Activated CD8-positive, alpha-beta memory T cell treated with anti-CD3 and anti-CD28 coated beads, Interleukin-2, amount 50 U/mL, for 48 hours (primary cell): ENCODE measurements at places on chromosomes 11 and 22.

- DNase-seq: no peak
These were observed at the start of gene SYT12 for GRCh38 chr11:67022961-67023956. Gene SYT12, plus strand, starts transcription at chr11:67023134. Its CDS starts 7,011 bp downstream, at chr11:67030145.

DNA sequence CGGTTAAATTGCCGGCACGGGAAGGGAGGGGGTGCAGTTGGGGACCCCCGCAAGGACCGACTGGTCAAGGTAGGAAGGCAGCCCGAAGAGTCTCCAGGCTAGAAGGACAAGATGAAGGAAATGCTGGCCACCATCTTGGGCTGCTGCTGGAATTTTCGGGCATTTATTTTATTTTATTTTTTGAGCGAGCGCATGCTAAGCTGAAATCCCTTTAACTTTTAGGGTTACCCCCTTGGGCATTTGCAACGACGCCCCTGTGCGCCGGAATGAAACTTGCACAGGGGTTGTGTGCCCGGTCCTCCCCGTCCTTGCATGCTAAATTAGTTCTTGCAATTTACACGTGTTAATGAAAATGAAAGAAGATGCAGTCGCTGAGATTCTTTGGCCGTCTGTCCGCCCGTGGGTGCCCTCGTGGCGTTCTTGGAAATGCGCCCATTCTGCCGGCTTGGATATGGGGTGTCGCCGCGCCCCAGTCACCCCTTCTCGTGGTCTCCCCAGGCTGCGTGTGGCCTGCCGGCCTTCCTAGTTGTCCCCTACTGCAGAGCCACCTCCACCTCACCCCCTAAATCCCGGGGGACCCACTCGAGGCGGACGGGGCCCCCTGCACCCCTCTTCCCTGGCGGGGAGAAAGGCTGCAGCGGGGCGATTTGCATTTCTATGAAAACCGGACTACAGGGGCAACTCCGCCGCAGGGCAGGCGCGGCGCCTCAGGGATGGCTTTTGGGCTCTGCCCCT lies 529 bp upstream of the CCND1 start:
- peak; percentile 58 for DNase-seq

DNA sequence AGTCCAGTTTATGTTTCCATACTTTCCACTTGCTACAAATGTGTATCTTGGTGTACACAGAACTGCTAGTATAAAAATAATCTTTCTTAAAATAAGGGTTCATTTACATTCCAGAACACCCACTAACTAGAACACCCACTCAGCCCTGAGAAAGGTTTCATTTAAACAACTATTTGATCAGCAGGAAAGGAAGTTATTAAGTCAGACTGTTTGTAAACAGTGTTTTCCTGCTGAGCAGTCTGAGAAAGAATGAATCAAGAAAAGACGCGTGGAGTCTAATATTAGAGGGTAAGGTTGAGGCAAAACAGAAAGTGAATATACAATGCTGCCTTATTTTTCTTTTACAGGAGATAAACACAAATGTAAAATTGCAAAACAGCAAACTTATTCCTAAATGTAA lies 32.7 kb downstream of the NARS2 start:
- no peak for DNase-seq

DNA sequence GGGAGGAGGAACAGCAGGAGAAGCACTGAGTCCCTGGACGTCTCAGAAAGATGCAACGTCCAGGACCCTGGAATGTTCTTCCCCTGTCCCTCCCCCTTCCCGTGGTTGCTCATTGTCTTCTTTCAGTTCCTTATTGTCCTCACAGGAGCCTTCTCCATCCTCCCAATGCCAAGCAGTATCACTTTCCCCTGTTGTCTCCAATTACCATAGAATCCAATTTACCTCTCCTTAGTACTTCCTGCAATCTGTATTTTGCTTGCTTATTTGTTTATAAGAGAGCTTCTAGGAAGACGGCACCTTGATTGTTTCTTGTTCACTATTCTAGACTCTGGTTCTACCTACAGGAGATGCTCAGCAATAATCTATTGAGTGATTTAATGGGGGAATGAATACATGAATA lies 1273.7 kb downstream of the LRRC4C start:
- DNase-seq: no peak

DNA sequence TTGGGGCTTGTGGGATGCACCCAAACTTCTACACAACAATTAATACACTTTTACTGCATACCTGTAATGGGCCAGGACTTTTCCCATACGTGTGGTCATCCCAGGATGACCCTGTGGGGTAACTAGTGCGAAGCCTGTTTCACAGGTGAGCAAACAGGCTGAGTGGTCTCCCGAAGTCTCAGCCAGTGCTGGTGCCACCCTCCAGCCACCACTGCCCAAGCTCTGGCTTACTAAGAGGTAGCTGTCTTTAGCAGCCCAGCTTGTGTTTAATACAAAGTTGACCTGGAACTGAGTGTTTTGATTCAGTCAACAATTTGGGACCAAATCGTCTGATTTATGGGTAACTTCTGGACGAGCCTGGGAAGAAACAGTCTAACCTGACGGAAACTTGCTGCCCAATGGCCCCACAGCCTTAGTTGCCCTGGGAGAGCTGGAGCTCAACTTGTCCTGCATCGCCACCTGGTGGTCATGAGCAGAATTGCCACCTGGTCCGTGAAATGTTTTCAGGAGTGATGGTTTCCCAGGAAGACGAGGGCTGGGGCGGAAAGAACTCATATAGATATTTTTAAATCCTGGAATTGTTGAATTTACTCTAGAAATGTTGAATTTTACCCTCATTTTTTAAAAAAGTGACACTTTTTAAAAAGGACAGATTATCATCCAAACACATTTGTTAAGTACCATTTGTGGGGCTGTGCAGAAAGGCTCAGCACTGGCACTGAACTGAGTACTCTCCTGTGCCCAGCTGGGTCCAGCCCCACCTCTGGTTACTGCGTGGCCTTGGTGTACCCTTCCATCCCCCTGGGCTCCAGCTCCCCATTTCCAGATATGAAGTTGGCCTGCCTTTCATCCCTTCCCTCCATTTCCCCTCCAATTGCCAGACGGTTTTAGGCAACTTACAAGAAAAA lies 95.5 kb upstream of the PARVA start:
- DNase-seq: peak; percentile 91

DNA sequence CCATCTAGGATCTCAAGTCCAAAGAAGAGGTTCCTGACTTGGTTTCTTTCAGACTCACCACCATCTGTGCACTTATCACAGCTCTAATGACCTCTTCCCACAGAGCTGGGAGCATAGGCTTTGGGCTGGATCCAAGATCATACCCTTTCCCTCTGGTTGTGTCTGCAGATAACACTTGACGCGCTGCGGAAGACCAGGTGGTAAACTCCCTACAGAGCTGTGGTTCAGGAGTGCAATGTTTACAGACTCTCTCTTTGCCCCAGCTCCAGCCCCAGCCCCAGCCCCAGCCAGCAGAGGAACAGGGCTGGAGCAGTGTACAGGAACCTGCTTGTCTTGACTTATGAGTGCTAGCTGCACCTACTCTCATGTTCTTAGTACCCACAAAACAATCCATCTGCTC lies 274.4 kb upstream of the SYN3 start:
- DNase-seq: no peak

DNA sequence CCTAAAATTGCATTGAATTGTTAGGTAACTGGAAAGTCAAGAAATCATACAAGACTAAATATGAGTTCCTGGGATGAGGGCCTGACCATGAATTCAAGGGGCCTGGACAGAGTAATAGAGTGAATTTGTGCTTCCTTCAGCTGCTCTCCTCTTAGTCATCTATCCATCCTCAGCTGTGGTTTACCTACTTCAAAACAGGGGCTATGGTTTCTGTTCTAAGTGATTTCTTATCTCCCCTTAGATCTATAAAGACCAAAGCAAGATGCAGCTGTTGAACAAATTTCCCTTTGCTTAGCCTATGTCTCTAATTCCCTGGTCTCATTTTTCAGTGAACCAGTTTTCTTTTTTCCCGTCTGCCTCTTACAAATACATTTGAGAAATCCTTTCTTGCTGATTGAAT lies 428.5 kb downstream of the FAM181B start:
- no peak for DNase-seq

- no peak for DNase-seq
These were observed 72.3 kb downstream of the ETS1 start for GRCh38 chr11:128515086-128515485.

DNA sequence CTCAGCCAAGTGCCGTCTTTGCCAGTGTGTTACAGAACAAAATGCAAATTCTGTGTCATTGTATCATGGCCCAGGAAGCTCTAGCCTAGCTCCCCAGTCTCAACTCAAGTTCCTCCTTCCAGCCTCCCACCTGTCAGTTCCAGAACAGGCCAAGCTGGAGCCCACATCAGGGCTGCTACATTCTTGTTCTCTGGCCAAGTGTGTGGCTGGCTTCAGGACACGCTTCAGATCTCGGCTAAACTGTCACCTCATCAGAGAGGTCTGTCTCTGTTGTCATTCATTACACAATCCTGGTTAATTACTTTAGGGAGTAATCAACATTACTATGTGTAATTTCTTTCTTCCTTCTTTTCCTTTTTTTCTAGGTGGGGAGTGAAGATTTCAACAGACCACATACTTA lies 347.0 kb upstream of the SYN3 start:
- no peak for DNase-seq

GRCh38 chr11:120137187-120137610 lies 714 bp downstream of the TRIM29 start:
- peak; percentile 17 for DNase-seq

DNA sequence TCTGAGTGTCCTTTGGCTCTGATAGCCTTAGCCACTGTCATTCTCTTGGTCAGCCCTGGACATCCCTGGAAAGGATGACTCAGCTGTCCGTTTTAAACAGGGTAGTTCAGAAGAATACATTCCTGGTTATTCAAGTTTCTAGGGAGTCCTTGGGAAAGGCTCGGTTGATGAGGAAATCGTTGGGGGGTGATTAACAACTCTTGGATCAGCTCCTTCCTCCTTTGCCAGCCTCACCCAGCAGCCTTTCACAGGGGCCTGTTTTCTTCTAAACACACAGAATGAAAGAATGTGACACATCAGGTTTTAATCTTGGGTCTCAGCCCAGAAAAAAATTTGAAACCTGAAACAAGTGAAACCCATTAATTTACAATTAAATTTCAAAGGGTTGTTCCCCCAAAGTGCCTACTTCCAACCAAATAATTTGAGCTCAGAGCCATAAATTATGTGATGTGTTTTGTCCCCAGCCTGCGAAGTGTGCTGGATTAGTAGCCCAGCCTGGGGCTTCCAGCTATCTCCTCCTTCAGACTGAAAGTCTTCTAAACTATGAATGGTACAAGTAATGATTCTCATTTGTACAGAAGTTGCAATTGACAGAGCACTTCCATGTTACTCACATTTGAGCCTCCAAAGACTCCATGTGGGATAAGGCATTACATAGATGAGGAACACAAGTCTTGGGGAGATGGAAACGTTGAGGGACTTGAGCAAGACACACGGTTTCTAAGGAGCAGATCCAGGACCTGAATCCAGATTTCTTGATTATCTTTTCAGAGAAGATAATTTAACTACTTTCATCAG lies 19.3 kb upstream of the MRGPRX2 start:
- DNase-seq: no peak

DNA sequence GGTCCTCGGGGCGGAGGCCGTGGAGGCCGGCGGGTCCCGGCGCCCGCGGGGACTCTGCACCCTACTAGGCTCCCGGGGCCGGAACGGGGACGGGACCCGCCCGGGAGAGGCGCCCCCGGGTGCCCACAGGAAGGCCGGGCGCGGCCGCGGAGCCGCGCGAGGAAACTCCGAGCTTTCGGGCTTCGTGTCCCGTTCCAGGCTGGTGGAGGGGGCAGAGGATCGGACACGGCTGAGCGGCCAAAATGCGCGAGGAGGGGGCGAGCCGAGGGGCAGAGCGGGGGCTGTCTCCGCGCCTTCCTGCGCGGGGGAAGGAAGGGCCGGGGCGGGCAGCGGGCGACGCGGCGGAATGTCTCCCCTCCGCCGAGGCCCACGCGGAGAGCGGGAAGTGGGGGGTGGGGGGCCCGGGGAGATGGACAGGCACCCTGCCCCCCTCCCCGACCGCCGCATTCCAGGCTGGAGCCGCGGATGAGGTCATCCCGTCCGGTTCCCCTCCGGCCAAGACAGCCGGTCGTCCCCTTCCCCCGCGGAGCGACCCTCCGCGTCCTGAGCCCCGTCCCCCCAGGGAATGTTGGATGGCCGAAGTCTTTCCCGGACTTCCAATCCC lies 430 bp downstream of the CDC42EP1 start:
- DNase-seq: no peak

DNA sequence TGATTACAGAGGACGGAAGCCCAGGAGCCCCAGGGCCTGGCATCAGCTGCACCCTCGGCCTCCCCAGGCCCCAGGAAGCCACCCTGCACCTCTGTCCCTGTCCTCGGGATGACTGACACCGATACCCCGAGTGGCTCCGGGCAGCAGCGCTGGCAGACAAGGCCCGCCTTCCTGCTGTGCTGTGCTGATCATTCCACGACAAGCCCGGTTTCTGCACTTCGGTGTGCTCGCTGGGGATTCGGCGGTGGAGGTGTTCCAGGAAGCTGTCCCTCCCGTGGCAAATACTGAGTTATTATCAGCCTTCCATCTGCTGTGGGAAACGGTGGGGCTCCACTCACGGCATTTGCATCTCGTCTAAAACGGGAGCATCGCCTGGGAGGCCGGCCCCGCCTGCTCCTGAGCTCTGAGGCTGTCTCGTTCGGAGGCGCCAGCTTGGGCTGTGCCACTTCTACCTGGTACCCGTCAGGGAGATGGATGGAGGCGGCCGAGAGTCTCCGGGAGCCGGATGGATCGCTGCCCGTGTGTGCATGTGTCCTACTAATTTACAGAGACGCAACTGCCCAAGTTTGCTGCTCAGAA lies 506.1 kb downstream of the BRD1 start:
- peak; percentile 33 for DNase-seq

DNA sequence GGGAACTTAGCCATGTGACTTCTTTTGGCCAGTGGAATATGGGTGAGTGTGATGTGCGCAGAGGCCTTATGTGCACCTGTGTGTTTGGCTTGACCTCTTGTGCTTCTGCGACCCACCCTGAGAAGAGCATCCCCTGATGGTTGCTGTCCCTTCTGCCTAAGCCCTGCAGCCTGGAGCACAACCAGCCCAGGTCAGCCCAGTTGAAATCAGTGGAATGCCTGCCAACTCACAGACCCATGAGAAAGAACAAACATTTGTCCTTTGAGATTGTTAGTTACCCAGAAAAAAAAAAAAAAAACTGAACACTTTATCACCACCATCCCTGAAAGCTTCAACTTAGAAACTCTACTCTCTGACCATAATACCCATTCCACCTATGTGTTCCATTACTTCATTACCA lies 38.5 kb downstream of the PAMR1 start:
- DNase-seq: no peak

DNA sequence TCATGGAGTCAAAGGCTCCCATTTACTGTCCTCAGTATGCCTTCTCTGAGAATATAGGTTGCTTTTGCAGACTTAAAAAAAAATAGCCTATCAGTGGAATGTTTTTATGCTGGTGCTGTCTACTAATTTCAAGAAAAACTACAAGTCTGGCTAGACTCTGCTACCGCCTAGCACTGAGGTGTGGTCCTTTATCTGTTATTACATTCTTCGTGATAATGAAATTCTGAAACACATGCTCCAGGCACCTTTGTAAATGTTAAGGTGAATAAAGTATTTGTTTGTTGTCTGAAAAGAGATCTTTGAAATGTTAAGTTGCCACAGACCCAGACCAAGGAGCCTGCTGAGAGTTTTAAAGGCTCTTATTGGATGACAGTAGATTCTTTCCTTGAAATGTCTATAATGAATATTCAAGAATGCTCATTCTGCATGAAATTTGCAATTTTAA lies 95.3 kb downstream of the DBX1 start:
- DNase-seq: no peak
